Urothelium cell line (cell line): ENCODE measurements at places on chromosomes 11 and 22.

DNA sequence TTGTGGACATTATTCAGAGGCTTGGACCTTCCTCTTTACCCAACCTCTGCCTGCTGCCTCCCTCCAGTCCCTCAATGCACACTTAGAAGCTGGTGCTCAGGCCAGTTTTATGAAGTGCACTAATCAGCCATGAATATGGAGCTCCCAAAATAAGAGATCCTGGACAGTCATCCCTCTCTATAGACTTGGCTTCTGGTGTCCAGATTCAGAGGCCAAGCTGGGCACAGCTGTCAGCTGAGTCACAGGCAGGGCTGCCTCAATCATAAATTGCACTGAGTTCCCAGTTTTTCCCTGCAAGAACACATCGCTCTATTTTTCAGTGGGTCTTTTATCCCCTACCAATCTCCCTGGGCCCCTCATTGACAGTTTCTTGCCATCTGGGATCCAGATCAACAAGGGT is 161.7 kb upstream of the CADM1 start:
- no peak for DNase-seq

GRCh38 chr11:23090659-23091058 is 230.4 kb upstream of the CCDC179 start:
- DNase-seq = no peak

DNA sequence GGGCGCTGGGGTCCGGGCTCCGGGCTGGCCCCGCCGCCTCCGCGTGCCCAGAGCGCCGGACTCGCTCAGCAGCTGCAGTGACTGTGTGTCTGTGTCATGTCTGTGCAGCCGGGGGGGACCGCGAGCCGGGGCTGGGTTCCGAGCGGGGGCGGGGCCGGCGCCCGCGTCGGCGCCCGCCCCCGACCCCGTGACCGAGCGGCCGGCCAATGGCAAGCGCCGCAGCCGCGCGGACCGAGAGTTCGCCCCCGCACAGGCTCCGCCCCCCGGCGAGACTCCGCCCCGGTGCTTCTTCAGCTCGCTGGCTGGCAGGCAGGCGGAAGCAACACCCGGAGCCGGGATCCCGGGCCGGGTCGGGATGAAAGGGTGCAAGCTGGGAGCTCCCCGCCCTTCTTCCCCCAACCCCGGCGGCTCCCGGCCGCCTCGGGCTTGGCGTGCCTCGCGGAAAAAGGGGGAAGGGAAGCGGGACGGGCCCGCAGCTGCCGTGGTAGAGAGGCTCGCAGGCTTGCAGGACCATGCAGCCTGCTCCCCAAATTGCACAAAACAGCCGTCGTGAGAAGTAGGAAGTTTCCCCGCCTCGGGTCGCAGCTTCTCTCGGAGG is 750 bp upstream of the LARGE1 start:
- DNase-seq = peak; percentile 98

GRCh38 chr11:833849-834311 is 1.1 kb downstream of the CD151 start:
- no peak for DNase-seq

GRCh38 chr11:61960532-61960931 is 6.9 kb downstream of the FTH1 start:
- DNase-seq = no peak

DNA sequence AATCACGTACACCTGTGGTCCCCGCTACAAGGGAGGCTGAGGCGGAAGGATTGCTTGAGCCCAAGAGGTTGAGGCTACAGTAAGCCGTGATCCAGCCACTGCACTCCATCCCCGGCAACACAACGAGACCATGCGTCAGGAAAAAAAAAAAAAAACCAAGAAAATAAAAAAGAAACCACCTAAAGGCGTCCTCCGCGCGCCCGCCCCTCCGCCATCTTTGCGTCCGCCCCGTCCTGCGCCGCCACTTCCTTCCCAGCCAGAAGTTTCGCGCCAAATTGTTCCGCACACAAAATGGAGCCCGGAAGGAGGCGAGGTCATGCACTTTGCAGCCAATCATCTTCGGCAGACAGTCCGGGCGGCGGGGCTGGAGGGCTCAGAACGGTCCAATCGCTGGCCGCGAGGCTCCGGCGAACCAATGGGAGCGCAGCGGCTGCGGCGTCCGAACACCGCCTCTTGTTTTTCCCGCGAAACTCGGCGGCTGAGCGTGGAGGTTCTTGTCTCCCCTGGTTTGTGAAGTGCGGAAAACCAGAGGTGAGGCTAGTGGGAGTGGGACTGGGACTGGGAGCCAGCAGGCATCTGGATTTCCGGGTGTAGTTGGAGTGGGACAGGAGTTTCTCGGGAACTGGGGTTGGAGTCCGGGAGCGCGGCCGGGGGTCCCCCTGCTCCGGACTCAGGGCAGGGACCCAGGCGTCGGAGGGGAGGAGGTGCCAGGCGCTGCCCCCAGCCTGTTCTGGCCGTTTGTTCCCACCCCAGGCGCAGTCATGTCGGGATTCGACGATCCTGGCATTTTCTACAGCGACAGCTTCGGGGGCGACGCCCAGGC is at the start of gene MCM5:
TSS of gene MCM5 (plus strand) at position 463 of the 823 bp plus-strand sequence. CDS start at position 762, 299 bp downstream.
- peak; percentile 100 for DNase-seq

- DNase-seq = peak; percentile 63
These were observed 2.3 kb upstream of the RHOD start for GRCh38 chr11:67054346-67054835.

GRCh38 chr11:60710482-60710881 is 11.1 kb downstream of the MS4A8 start:
- peak; percentile 25 for DNase-seq

DNA sequence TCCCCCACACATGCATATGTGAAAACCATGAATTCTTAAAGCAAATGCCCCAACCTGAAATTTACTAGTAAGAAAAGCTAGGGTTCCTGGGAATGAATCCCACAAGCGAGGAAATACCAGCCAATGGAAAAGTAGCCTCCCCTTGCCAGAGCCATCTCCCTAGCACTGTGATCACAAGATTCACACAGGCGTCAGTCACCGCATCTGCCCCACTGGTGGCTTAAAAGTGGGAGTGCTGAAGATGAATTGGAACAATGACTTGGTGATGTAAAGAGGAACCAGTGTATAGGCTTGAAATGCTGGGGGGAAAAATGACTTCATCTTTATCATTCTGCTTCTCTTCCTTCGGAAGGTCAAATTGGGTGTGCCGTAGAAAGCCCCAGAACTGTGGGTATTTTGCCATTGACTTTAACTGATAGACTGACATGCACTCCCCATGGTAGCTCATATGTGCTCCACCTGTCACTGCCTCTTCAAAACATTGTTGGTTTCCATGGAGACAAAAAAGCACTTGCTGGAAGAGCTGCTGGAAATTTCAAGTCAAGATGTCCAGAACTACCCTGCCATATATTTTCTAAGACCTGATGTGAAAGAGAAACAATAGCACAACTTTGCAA is 19.2 kb upstream of the ASPHD2 start:
- DNase-seq = no peak

- DNase-seq = peak; percentile 43
These were observed 580.1 kb downstream of the BUD13 start for GRCh38 chr11:116192509-116193210.

DNA sequence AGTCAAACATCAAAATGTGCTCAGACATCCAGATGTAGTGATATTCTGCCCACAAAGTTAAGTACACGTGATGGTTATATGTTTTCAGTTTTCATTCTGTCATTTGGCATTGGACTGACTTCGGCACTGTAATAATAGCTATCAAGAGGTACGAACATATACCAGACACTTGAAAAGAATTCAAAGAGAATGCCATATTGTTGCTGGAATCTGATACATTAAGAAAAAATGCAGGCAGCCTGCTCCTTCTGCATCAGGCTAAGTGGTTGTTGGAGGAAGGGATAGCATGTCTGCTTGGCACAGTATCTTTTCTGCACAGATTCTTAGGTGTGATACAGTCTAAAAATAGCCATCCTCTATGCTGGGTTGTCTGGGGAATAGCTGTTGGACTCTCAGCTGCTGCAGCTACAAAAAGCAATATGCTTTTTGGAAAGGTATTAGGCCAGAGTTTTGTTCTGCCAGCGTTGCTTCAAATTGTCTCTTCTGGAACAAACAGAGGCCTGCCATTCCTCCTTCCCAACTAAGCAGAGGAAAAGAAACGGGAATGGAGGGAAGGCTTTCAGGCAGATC is 892.6 kb downstream of the TBC1D22A start:
- DNase-seq = no peak

DNA sequence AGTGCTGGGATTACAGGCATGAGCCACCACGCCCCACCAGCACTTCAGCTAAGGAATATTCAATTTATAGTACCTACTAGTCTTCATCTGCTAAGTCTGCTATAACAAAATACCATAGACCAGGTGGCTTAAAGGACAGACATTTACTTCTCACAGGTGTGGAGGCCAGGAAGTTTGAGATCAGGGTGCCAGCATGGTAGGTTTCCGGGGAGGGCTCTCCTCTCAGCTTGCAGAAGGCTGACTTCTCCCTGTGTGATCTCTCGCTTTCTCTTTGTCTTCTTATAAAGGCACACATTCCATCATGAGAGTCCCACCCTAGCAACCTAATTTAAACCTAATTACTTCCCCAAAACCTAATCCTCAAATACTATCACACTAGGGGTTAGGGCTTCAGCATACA is 433.0 kb downstream of the INSC start:
- no peak for DNase-seq

DNA sequence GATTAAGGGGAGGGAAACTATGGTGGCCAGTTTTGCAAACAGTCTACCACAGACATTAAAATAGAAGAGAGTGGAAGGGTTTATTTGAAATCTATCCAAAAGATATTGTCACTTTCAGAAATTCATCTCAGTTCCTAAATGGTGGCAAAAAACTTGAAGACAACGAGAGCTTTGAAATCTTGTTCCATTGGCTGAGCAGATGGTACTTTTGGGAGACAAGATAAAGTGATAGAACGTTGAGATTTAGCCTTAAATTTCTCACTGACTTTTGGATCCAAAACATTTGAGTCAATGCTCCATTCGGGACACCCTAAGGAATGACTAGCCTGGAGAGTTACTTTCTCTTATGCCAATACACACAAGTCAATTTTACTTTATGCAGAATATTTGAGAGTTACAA is 319.1 kb upstream of the LARGE1 start:
- no peak for DNase-seq

GRCh38 chr22:36860821-36861659 is at the start of gene NCF4:
TSS of gene NCF4 (plus strand) at chr22:36861006. CDS start at chr22:36861172, 166 bp downstream.
- no peak for DNase-seq

GRCh38 chr11:117387992-117388755 is 60.5 kb downstream of the CEP164 start:
- DNase-seq = no peak

DNA sequence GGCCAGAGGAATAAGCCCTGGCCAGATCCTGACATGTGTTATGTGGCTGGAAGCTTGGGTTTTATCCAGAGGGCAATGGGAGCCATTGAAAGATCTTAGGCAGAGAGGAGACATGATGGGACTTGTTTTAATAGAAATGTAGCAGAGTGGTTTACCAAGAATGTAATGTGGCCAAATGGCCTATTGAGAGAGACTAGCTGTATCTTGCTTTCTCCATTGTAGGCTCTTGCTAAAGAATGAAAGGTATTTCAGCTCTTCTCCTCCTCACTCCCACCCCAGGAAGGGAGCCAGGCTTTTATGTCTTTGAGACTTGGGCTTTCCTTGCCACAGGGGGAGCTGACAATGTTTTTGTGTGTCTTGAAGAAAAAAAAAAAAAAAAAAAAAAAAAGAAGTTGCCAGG is 82.3 kb downstream of the TRIM29 start:
- DNase-seq = no peak

DNA sequence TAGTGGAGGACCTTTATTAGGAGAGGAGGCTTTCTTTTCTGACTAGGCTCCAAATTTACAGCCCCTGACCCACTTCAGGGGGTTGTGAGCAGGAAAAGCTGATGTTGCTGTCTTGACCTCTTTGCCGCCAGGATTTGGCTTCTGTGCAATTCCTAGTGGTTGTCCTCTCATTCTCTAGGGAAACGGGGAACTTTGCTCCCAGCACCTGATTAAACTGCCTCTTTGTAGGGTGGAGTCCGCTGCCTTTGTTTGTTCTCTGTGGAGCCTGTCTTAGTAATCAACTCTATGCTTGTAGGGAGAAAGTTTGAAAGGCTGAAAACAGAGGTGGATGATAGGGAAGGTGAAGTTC is 16.3 kb downstream of the CTNND1 start:
- DNase-seq = peak; percentile 28

GRCh38 chr11:119491753-119492510 is 69.0 kb upstream of the THY1 start:
- no peak for DNase-seq

DNA sequence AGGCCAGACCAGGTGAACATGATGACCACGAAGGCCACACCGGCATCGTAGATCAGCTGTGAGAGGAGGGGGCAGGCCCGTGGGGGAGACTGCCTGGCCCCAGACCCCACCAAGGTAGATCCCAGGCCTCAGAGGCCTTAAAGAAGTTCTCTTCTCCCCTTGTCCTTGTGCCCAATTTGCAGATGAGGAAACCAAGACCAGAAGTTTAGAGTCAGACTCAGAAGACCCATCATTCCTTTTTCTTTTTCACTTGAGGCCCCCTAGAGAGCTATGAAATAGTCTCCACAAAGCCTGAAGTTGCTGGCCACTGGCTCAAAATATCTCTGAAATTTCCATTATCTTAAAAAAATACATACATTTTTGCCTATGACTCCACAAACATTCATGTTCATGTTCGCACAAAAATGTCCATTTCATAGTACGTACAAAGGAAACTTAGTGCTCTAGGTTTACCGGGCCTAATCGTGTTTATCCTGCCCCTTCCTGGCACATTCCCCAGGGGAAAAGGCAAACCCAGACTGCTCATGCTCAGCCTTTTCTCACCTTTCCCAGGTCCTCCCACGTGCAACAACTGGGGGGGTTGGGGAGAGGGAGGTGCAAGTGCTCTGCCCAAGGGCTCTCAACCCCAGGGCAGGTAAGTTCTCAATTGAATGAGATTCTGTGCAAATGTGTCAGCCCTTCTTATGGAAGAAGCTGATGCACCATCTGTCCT is 19.2 kb downstream of the SLC43A1 start:
- no peak for DNase-seq

GRCh38 chr11:65355776-65356393 is 1.3 kb downstream of the TIGD3 start:
- no peak for DNase-seq

DNA sequence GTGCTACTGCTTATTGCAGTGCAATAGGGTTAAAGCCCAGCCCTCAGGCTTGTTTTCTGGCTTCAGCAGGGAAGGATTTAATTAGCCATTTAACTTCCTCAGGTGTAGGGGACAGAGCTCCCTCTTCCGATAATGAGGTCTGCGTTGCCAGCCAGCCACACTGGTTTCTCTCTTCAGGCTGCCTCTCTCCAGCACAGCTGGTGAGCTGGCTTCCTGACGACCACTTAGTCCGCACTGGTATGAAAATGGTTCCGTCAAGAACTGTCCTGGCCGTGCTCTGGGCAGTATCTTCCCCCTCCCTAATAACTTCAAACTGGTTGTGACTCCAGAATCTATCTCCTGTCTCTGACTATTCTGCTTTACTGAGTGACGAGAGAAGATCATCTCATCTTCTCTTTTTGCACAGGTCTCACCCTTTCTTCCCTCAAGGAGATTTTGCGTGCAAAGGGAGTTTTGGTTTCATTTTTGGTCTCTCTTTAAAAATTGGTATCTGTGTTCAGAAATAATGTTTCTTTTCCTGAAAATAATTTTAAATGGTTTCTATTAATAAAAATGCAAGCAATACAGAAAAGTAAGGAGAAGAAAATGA is 49.2 kb downstream of the CNTN5 start:
- DNase-seq = peak; percentile 4
